Activated naive CD8-positive, alpha-beta T cell treated with anti-CD3 and anti-CD28 coated beads, Interleukin-2, amount 50 U/mL, for 24 hours (primary cell): ENCODE measurements at places on chromosomes 5 and 9.

DNA sequence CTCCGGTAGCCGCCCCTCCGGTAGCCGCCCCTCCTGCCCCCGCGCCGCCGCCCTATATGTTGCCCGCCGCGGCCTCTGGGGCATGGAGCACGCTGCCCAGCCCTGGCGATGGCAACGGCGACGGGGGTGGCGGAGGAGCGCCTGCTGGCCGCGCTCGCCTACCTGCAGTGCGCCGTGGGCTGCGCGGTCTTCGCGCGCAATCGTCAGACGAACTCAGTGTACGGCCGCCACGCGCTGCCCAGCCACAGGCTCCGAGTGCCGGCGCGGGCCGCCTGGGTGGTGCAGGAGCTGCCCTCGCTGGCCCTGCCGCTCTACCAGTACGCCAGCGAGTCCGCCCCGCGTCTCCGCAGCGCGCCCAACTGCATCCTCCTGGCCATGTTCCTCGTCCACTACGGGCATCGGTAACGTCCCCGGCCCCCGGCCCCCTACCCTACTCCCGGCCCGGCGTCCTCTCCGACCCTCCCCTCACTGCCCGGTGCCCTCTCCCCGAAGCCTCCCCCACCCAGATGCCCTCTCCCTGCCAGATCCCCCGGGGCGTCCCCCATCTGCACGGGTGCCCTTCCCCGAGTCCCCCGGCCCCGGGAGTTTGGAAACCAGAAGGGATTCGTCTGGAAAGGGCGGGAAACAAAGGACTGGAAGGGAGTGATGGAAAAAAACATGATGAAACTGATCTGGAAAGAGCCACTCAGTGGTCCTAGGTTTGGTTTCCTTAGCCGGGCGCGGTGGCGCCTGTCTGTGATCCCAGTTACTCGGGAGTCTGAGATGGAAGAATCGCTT is 417 bp downstream of the SRD5A1 start:
- DNase-seq, result no peak

- DNase-seq, result no peak
Observed at GRCh38 chr5:68140763-68141162, 74.8 kb upstream of the PIK3R1 start.

GRCh38 chr5:54325610-54326311 is 15.4 kb upstream of the ARL15 start:
- DNase-seq, result no peak

DNA sequence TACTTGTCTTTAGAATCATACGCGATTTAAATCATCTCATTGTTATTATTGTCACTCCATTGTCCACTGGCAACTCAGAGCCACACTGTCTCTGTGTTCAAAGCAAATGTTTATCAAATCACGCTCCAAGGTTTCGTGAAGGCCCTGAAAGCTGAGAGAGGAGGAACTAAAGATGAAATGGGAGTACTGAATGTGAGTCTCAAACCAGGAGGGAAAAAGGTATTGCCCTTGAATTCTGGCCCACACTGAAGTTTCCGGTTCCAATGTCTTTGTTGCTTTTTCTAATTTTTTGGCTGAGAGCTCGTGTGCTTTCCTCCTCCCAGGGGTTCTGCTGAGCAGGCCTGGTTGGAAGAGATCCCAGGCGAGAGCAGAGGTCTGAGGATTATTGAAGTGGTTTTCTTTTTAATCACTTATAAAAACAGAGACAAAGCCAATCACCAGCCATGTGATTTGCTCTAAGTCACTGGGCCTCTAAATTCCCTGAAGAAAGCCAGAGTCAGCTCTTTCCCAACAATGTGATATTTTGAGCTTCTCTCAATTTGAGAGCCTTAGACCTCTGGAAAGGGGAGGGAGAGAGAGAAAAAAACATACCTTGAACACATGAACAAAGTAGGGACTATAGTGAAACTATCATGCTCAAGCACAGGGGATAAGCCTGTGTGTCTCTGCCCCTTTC is 420.8 kb upstream of the GRAMD2B start:
- DNase-seq, result no peak

GRCh38 chr5:127001621-127002296 is 28.6 kb downstream of the MARCHF3 start:
- no peak for DNase-seq

GRCh38 chr5:168434746-168435321 is 51.4 kb upstream of the RARS1 start:
- no peak for DNase-seq

GRCh38 chr9:83019246-83019645 is 43.7 kb downstream of the RASEF start:
- no peak for DNase-seq

DNA sequence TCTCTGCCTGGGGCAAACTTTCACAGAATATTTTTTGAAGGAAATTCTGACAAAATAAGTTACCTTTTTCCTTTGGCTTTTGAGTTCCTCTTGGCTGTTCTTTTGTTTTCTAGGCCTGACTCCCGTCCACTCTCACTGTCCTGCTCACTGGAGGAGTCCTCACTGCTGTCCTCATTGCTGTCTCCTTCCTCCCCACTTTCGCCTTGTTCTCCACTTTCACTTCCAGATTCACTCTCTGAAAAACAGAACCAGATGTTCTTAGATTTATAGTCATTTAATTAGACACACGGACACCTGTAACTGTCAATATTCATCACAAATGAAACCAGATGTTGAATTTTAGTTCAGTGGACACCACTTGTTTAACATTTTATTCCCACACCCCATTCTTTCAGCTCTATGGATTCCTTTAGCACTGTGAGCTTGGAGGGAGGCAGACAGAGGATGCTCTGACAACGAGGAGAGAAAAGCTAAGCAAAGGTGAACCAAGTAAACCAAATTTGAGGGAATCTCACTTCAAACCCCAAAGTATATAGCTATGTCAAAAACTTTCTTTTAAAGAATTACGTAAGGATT is 180.7 kb downstream of the AP3B1 start:
- DNase-seq, result no peak

DNA sequence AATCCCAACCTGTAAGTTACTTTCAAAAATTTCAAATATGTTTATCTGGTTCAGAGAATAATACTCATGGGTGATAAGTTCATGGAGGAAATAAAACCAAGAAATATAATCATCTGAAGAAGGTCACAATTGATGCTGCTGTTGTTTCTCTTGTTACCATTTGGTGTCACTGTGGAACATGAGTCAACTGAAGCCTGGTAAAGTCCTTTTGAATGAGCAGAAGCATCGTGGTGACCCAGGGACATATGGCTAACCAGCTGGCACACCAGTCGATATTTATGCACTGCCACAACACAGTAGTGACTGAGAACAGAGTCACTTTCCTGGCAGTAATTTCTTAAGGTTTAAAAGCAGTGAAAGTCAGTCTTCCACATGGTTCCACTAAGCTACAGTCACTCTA is 612.9 kb upstream of the TLE4 start:
- DNase-seq, result no peak
